ENCODE measurements at places on chromosomes 11 and 22.
A peak's percentile ranks its signal among the peaks of the same experiment; 100 is the strongest.

DNA sequence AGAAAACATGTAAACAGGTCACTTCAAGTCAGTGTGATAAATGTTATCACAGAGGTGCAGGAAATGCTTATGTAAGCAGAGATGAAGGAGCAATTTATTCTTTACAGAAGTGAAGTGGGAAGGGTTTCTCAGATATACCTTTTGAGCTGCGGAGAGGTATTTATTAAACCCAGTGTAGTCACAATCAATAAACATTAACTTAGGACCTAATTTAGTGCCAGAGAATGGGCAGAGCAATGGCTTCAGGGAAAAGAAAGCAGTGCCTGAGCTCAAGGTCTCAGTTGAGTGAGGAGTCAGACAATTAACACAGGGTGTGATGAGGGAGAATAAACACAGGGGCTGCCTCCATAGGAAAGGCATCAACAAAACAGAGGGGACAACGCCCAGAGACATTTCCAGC lies 1.9 kb downstream of the MS4A5 start:
- DNase-seq, result no peak

DNA sequence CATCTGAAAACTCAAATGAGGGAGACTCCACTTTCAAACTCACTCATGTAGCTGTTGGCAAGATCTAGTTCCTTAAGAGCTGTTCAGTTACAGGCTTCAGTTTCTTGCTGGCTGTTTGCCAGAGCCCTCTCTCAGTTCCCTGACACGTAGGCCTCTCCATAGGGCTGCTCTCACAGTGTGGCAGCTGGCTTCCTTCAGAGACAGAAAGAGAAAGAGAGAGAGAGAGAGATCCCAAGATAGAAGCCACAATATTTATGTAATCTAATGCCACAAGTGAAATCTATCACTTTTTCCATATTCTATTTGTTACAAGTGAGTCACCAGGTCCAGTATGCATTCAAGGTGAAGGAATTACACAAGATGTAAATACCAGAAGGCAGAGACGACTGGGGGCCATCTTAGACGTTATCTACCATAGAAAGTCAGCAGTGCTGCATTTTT lies 168.8 kb downstream of the RCN1 start:
- no peak for DNase-seq

DNA sequence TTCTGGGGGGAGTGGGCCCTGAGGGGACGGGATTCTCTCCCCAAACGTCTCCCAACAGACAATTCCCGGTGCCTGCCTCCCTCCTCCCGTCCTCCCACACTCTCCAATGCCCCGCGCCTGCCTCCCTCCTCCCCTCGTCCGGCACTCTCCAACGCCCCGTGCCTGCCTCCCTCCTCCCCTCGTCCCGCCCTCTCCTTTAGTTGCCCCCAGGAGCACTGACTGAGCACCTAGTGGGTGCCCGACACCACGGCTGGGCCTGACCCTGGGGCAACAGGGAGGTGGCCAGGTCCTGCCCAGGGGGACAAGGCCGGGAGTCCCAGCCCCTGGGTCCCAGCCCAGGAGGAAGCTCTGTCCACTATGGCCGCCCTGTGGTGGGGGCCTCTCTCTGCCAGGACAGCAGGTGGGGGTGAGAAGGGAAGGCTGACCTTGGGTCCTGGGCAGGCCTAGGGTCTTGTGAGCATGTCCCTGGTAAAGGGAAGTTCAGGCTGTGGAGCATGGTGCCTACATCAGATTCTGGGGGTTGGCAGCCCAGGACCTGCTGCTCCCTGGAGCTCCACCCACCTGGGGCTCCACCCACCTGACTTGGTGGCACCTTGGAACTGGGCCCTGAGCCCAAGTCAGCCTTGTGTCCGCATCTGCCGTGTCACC lies 942.3 kb downstream of the BRD1 start:
- DNase-seq, result no peak

DNA sequence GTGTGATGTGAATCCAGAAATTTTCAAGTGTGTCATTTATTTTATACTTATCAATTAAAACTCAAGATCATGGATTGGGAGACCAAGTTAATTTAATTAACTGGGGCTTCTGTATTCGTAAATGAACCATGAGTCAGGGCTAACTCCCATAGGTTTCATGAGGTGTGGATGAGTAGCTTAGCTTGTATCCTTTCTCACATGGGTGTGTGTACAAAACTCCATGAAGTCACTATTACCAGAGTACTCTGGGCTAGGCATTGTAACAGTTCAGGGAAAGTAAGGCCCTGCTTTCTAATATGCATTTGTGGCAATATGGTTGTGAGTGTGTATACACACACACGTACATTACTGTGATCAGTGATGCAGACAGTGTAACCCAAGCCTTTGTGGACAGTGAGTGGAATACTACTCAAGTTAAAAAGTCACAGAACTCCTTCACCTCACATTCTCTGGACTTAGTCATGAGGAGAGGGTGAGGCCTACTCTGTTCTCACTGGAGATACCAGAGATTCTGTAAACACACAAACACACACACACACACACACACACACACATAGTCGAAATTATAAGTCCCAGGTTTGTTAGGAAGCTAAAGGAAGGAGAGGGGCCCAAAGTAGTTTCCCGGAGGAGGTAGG lies 3.5 kb downstream of the CNTF start:
- DNase-seq, result no peak

- no peak for DNase-seq
Measured at GRCh38 chr11:20000351-20001134, 159.7 kb downstream of the DBX1 start.

GRCh38 chr11:31240340-31240904 lies 129.1 kb downstream of the DCDC1 start:
- no peak for DNase-seq

DNA sequence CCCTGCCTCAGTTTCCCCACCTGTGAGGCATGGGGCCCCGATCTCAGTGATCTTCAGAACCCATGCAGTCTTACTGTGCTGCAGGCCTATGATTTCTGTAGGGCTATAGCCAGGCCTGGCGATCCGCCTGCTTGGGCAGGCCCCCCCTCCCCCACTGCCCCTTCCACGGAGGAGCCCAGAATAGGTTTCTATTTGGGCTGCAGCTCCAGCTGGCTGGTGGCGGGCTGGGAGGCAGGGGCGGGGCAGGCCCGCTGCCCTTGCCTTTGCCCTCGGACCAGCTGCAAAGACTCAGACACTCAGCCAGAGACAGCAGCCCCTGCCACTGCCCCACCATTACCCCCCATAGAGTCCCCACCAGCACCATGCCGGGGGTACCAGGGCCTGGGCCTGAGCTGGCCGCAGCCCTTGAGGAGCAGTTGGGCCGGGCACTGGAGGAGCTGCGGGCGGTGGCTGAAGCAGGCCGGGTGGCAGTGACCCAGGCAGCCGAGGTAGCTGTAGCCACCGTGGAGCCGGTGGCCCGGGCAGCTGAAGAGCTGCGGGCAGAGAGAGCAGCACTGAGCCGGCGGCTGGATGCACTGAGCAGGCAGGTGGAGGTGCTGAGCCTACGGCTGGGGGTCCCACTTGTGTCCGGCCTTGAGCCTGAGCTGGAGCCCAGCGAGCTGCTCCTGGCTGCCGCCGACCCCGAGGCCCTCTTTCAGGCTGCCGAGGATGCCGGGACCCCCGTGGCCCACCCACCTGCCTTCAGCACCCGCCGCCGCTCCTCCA lies 12.2 kb downstream of the SMTN start:
- DNase-seq, result no peak

GRCh38 chr11:121523581-121524232 lies 70.9 kb upstream of the SORL1-AS1 start:
- DNase-seq, result no peak

GRCh38 chr11:41316751-41317150 lies 142.7 kb downstream of the LRRC4C start:
- no peak for DNase-seq

GRCh38 chr11:117488996-117489952 lies 161.6 kb downstream of the CEP164 start:
- no peak for DNase-seq

GRCh38 chr11:132496341-132496740 lies 1036.0 kb downstream of the OPCML start:
- DNase-seq, result no peak

DNA sequence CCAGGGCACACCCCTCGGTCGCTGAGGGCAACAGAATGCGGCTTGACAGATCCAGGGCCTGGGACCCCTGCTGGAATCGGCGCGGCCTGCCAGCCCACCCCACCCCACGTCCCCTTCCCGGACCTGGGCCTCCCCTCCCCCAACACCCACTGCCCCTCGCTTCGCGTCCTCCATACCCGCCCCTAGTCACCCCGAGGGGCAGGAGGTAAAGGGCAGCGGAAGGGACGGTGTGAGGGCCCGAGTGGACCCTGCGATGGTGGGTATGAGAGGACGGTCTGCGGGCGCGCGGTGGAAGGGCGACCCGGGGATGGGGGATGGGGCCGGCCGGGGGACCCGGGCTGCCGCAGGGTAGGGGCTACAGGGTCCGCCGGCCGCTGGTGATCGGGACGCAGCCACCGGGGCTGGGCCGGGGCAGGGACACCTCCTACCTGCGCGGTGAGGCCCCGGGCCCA lies 311 bp downstream of the APBB1 start:
- no peak for DNase-seq

- DNase-seq, result no peak
Measured at GRCh38 chr11:130868086-130868710, 48.1 kb downstream of the SNX19 start.

- DNase-seq, result no peak
Measured at GRCh38 chr11:12786891-12787290, 112.7 kb downstream of the TEAD1 start.

DNA sequence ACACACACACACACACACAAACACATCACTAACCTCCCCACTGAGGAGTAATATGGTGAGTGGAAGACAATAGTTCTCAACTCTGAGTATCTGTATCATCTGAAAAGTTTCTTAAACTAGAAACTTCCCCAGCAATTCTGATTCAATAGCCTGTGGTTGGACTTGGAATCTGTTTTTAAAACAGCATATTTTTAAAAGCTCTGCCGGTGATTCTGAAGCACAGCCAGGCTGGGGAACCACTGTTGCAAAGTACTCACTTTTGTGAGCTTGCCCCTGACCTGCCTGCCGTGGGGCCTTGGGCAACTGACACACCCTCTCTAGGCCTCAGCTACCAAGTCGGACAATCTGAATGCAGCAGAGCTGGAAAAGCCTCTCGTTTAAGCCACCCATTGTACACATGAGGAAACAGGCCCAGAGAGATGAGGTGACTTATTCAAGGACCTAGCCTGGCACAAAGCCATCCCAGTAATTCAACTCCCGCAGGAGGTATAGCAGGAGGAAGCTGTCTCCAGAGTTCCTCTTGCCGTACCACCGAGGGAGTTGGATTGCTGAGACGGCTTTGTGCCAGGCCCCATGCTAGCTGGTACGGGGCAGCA lies 8.9 kb downstream of the SLC15A3 start:
- DNase-seq, result no peak

- DNase-seq, result no peak
Measured at GRCh38 chr11:2210366-2211112, 38.9 kb upstream of the TH start.

DNA sequence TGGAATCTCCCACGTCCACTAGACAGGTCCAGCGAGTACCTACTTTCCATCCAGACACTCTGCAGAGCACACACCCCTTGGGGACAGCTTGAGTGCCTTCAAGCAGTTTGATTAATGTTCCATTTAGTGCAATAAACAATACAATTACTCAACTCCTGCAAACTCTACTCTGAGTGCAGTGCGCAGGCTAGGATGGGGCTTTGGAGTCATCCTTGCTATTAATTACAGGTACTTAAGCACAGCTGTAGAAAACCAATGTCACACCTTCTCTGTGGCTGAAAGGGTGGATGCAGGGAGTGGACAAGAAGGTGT lies 82.6 kb downstream of the MN1 start:
- DNase-seq, result no peak

DNA sequence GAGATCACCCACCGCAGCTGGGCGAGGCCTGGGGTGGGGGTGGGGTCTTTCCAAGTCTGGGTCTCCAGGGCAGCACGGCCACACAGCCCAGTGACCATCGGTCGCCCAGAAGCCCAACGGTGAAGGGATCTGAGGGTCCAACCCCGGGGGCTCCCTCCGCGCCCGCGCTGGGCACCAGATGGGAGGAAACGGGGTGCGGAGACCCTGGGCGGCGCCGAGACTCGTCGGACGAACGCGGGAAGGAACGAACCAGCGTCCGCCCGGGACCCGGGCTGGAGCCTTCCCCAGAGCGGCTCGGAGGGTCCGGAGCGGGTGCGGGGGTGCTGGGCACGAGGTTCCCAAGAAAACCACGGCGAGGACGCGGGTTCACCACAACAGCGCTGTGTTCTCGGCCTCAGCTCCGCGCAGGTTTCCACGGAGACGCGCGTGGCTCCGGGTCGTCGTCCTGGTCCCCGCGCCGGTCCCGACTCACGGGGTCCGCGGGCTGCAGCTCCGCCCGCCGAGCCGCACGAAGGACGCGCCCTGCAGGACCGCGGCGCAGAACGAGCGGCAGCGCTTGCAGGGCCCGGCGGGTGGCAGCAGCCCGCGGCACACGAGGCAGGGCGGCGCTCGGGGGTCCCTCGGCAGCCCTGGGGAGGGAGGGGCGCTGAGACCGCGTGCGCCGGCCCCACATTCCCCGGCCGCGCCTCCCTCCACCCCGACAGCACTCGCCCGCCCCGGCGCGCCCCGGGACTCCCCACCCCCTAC lies 2.3 kb upstream of the IL17REL start:
- no peak for DNase-seq

DNA sequence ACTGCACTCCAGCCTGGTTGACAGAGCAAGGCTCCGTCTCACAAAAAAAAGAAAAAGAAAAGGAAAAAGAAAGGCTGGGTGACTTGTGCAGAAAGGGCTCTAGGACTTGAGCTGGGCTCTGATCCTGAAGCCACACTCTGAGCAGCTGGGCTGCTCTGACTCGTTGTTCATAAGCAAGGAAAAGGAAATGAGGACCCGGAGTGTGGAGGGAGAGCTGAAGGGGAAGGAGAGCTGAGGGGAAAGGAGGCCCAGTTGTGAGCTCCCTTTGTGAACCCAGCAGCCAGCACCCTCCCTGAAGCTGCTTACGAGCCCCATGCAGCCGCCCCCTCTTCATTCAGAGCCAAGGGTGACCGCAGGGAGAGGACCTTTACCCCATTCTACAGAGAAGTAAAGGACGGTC lies 12.3 kb upstream of the SH3BP1 start:
- no peak for DNase-seq

DNA sequence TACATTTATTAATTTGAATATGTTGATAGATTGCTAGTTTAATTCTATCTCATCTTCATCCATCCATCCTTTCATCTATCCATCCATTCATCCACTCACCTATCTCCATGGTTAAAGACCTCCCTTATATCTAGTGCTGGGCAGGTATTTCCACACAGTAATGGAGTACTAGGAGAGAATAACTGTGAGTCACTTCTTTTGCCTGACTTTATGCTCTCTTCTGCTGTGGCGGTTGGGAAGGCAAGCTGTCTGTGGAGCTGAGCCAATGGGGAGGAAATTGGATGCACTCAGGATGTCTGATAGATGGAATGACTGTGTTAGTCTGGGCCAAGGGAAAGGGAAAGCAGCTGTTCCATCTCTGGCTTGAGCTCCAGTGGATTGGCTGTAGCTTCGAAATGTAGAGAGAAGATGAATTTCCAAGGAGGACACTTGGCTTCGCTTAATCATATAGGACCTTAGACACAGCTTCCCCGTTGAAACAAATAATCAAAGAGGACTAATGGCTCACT lies 60.3 kb downstream of the NELL1 start:
- DNase-seq, result no peak

GRCh38 chr22:43066844-43067385 lies 22.3 kb downstream of the TTLL1 start:
- DNase-seq, result peak; percentile 44

GRCh38 chr11:60396382-60396781 lies at the start of gene MS4A14:
Gene MS4A14, plus strand, starts transcription at chr11:60396459. Its CDS starts 120 bp downstream, at chr11:60396579.
- no peak for DNase-seq
